SJSA1 (cell line): ENCODE measurements at places on chromosomes 16 and 17. TPM values are rescaled to one million over a fixed set of nuclear protein-coding genes. Genes with fewer than 3 reads are reported as not detected.

GRCh38 chr16:55488306-55488705 lies 9.3 kb downstream of the MMP2 start:
- peak overlapping the region; percentile 88 for H3K27ac ChIP-seq
- DNase-seq: peak; percentile 66
- H3K36me3 ChIP-seq: peaks cover 91% of the 10 kb centered on the region
- no peaks in the 10 kb centered on the region for H3K27me3 ChIP-seq

DNA sequence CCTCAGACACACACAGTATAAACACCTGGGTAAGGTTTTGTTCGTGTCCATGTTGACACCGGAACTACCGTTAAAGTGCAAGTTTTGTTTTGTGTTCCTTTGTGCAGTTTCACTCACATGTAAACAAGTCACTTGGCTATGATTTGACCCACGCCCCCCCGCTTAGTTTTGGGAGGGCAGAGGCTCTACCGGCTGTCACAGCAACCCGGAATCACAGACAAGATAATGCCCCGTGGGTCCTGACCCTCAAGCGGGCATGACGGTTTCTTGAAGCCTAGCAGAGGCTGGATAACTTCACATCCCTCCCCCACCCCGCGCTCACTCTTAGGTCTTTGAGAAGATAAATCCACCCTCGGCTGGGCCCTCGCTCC lies 1.7 kb downstream of the RASD1 start:
- H3K4me3 ChIP-seq: no peak overlapping the region
- peaks cover 41% of the 10 kb centered on the region for H3K36me3 ChIP-seq
- DNase-seq: no peak
- no peak overlapping the region for H3K27ac ChIP-seq
- peaks cover 11% of the 10 kb centered on the region for H3K4me1 ChIP-seq

Gene MYL11
- total RNA-seq: not detected in 2 replicates

Gene PIGL
- 1.9 and 15.9 TPM in 2 replicates for total RNA-seq

Gene KIAA0513
- total RNA-seq: 3.9 and 10.4 TPM in 2 replicates

Gene ARMC7
- total RNA-seq: 5.3 and 6.6 TPM in 2 replicates

DNA sequence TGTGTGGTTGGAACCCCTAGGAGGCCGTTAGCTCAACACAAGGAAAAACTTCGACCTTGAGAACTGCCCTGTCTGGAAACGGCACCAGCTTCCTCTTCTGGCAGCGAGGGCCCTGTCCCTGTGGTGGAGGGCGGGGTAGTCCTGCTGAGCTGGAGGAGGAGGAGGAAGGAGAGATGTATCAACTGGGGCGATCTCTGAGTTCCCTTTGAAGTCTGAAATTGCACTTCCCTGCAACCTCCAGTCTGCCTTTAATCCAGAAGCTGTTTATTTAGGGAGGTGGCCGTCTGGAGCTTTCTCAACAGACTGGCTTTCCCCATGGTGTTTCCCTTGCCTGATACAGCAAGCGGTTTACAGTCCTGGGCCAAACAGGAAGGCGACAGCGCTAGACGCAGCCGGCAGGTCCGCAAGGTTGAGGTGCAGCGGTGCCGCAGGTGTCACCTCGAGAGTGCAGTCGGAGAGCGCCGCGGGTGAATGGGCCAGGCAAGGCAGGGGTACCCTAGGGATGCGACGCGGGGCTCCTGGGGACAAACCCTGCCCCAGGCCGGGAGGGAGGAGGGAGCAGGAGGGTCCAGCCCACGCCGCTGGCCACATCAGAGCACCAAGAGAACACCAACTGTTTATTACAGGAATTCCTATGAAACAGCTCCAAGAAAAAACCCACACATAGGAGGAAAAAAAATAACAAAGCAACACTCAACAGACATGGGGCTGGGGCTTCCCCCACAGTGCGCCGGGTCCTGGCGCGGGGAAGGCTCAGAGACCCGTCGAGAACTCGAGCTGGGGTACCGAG lies 11.4 kb upstream of the MRPS23 start:
- peaks cover 17% of the 10 kb centered on the region for H3K36me3 ChIP-seq
- peaks cover 41% of the 10 kb centered on the region for H3K4me1 ChIP-seq
- DNase-seq: no peak
- peak overlapping the region; percentile 74 for H3K27ac ChIP-seq
- no peaks in the 10 kb centered on the region for H3K27me3 ChIP-seq

GRCh38 chr17:74954665-74955421 lies 17.7 kb downstream of the HID1 start:
- H3K4me1 ChIP-seq: no peaks in the 10 kb centered on the region
- H3K27ac ChIP-seq: no peak overlapping the region
- no peak overlapping the region for H3K4me3 ChIP-seq

DNA sequence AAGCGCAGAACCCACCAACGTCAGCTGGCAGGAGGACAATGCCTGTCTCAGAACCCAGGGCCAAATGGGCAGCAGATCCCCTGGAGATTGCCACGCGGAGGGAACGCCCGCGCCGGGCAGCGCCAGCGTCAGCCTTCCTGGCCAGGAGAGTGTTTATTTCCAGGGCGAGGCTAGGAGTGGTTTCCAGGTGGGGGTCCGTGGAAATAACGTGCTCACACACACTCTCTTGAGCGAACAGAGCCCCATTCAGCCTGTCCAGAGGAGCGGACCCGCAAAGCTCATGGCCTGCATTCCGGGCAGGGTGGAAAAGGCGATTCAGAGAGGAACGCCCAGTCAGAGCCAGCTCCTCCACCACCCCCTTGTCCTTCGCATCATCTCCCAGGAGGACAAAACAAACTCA lies 40.3 kb downstream of the SDK2 start:
- no peak overlapping the region for H3K4me3 ChIP-seq
- peaks cover 70% of the 10 kb centered on the region for H3K27me3 ChIP-seq
- no peaks in the 10 kb centered on the region for H3K36me3 ChIP-seq
- no peak overlapping the region for H3K27ac ChIP-seq

GRCh38 chr16:62829607-62830006 lies 793.4 kb upstream of the CDH8 start:
- H3K27ac ChIP-seq: no peak overlapping the region
- H3K4me3 ChIP-seq: no peak overlapping the region
- H3K36me3 ChIP-seq: no peaks in the 10 kb centered on the region
- H3K4me1 ChIP-seq: no peaks in the 10 kb centered on the region
- no peaks in the 10 kb centered on the region for H3K27me3 ChIP-seq

GRCh38 chr17:48542114-48542656 lies 2.7 kb downstream of the HOXB2 start:
- H3K27me3 ChIP-seq: no peaks in the 10 kb centered on the region
- no peak for DNase-seq
- no peaks in the 10 kb centered on the region for H3K36me3 ChIP-seq
- H3K4me3 ChIP-seq: no peak overlapping the region
- H3K27ac ChIP-seq: no peak overlapping the region

DNA sequence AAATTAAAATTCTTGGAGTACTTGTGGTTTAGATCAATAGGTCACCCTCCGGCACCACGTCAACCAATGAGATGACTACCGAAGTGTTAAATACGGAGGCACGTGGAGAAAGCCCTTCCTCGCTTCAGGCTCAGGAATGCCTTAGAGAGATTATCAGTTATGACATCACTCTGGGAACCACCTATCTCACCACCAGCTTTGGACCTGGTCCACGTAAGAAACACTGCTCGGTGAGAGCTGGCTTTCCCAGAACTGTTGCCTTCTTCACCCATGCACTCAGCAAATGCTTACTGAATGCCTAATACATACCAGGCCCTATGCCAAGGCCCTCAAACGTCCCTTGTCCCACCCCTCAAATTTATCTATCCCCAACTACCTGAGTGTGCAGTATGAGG lies 71.3 kb downstream of the SMG6 start:
- H3K27ac ChIP-seq: peak overlapping the region; percentile 77
- no peaks in the 10 kb centered on the region for H3K27me3 ChIP-seq
- no peak overlapping the region for H3K4me3 ChIP-seq
- H3K4me1 ChIP-seq: peaks cover 38% of the 10 kb centered on the region
- DNase-seq: no peak

DNA sequence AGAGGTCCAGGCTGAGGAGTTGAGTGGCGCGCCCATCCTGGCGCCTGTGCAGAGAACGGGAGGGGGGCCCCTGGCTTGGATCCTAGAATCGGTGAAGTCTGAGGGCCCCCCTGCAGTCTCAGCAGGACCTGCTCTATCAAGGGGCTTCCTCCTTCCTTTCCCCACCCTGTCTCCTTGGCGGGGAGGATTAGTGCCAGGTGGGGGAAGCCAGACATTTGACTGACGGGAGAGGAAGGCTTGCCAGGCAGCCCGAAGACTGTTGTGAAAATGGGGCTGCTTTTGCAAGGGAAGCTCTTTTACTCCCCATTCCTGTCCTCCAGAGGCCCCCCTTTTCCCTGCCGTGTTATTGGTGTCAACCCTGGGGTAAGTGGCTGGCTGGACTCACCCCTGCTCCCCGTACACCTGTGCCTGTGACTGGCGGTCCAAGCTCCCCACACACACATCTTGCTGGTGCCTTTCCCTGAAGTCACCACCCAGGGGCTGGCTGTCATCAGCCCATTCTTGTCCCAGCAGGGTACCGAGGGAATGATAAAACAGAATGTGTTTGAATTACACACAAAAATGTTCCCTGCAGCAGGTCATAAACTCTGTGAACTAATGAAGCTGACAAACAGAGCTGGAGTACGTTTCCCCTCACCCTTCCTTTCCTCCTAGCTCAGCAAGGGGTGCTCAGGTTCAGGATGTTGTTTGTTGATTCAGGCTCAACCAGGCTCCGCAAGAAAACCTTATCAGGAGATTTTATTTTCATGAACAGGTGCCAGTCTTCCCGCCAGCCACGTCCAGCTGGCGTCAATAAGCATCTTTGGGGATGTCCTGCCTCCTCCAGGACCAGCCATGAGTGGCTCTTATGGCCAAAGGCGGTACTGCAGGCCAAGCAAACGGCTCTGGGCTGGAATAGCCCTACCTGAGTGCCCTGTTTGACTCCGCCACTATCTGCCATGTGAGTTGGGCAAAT lies 4.4 kb upstream of the ARMC7 start:
- H3K27me3 ChIP-seq: no peaks in the 10 kb centered on the region
- no peak overlapping the region for H3K27ac ChIP-seq
- H3K4me3 ChIP-seq: no peak overlapping the region
- H3K4me1 ChIP-seq: peaks cover 27% of the 10 kb centered on the region

DNA sequence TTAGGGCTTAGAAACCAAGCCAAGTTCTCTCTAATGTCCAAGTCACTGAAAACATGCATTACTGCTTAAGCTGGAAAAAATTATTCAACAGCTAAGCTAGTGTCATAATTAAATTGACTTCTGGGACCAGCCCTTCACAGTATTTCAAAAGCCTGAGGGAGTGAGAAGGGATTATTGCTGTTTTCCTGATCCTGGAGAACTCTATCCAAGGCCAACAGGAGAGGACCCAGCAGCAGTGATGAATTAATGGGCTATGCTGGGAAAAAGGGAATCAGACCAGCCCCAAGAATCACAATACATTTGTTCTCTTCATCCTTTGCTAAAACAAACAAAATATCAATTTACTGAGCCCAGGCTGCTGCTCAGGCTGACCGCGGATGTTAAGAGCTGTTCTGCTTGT lies 34.5 kb upstream of the CLEC3A start:
- H3K27me3 ChIP-seq: no peaks in the 10 kb centered on the region
- H3K36me3 ChIP-seq: no peaks in the 10 kb centered on the region
- no peak overlapping the region for H3K4me3 ChIP-seq

Gene NHLRC4
- total RNA-seq: 0.37 TPM in 1 of 2 replicates, not detected in the other

DNA sequence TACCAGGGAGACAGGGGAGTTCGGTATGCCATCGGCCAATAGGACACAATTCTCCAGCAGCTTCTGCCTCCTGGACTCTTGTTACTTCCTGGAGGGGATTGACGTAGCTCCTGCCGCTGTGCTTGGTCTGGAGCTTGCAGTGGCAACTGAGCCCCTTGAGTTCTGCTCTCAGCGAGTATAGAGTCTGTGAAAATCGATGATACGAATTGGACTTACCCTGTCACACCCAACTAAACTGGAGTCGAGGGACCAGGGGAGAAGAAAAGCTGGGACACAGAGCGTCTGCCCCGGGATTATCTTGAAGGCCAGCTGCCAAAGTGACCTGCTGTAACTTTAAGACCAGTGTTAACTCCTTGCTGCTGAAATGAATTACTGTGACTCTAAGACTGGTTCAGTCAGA lies 22.2 kb downstream of the SEC14L1 start:
- H3K4me3 ChIP-seq: no peak overlapping the region
- no peak for DNase-seq
- no peaks in the 10 kb centered on the region for H3K27me3 ChIP-seq
- peaks cover 70% of the 10 kb centered on the region for H3K4me1 ChIP-seq
- no peak overlapping the region for H3K27ac ChIP-seq

DNA sequence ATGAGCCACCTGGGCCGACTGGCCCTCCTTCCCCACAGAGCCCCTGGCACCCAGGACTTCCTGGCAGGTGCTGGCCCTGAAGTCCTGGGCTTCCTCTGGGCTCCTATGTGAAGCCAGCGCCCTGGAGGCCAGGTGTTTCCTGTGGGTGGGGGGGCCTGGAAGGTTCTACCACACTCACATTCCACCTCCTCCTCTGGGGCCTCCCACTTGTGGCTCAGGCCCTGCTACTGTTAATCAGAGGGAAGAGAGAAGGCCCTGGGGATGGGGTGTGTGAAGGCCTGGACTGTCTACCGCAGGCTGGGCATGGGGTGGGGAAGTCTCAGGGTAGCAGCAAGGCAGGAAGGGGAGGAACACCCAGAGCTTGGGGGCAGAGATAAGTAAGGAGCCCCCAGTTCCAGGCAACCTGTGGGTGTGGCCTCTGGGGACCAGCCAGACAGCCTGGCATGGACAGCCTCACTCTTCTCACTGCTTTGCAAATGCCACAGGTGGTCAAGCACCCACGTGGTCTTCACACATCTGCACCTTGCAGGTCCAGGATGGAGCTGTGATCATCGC lies 111.9 kb upstream of the TNRC6C start:
- H3K4me1 ChIP-seq: peaks cover 18% of the 10 kb centered on the region
- DNase-seq: no peak
- H3K27me3 ChIP-seq: no peaks in the 10 kb centered on the region
- H3K4me3 ChIP-seq: no peak overlapping the region
- no peaks in the 10 kb centered on the region for H3K36me3 ChIP-seq

DNA sequence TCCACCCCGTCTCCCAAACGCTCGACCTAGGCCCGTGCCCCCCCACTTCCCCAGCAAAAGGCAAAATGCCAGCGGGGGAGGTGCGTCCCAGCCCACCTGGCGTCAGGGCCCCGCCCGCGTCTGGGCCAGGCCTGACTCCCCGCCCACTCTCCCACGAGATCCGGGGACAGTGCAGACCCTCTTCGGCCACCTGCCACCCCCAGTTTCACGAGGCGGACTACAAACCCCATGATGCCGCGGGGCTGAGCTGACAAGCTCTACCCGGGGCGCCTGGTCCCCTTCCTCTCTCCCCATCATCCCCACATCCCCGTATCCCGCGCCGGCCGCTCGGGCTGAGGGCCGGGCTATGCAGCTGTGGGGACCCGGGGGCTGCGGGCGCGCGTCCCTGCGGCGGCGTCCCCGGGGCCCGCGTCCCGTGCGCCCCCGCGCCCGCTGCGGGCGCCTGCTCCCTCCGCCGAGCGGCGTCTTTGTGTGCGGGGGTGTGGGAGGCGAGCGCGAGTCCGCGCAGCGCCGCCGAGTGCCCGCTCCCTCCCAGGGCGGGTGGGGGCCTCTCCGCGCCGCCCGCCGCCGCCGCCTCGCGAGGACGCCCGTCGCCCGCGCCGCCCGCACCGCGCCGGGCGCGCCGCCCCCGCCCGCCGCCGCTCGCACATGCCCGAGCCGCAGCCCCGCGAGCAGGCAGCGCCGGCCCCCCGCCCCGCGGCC lies at the start of gene ANKRD13B:
Gene ANKRD13B, plus strand, starts transcription at position 283 of the 702 bp plus-strand sequence. CDS start 490 bp downstream, outside the sequence.
- H3K4me3 ChIP-seq: peak within 1 kb of the TSS; percentile 57
- H3K27me3 ChIP-seq: no peaks in the 10 kb centered on the region
- H3K4me1 ChIP-seq: peaks cover 60% of the 10 kb centered on the region
- H3K27ac ChIP-seq: no peak within 1 kb of the TSS
- DNase-seq: no peak

Gene NETO2
- total RNA-seq: 5.6 and 10.7 TPM in 2 replicates

- H3K27me3 ChIP-seq: no peaks in the 10 kb centered on the region
- H3K27ac ChIP-seq: no peak overlapping the region
- peaks cover 82% of the 10 kb centered on the region for H3K36me3 ChIP-seq
- no peak overlapping the region for H3K4me3 ChIP-seq
- no peak for DNase-seq
Observed at GRCh38 chr17:76270127-76270592, 5.0 kb downstream of the UBALD2 start.
